A549 treated with CORT108297 at 1 μM for 4 hours (cell line): ENCODE measurements at places on chromosomes 12 and 14. TPM values are rescaled to one million over a fixed set of nuclear protein-coding genes. Genes with fewer than 3 reads are reported as not detected.

Gene PMCH
- not detected in 5 replicates for total RNA-seq

Gene KCNMB4
- total RNA-seq = 0.16 to 0.47 TPM (median 0.20 TPM) in 5 replicates

Gene CPNE6
- total RNA-seq = 0.05 TPM in 1 of 5 replicates, not detected in the others

Gene FLRT2
- total RNA-seq = 3.1 to 4.1 TPM (median 3.3 TPM) in 5 replicates

Gene CARMIL3
- total RNA-seq = 0.40 to 0.58 TPM (median 0.50 TPM) in 5 replicates

Gene ACOT6
- not detected in 5 replicates for total RNA-seq

Gene TDRD9
- total RNA-seq = not detected in 5 replicates

Gene PFDN5
- 472 to 519 TPM (median 490 TPM) in 5 replicates for total RNA-seq

Gene KRT1
- total RNA-seq = not detected in 5 replicates

Gene ARG2
- total RNA-seq = 1.3 to 1.9 TPM (median 1.8 TPM) in 5 replicates

Gene PRB2
- not detected in 5 replicates for total RNA-seq

Gene CLMN
- 3.2 to 5.6 TPM (median 5.1 TPM) in 5 replicates for total RNA-seq

Gene PTPRQ
- total RNA-seq = 0.02 to 0.03 TPM (median 0.02 TPM) in 4 of 5 replicates, not detected in the other

Gene NTN4
- total RNA-seq = 44.5 to 54.5 TPM (median 50.9 TPM) in 5 replicates
